ENCODE measurements at places on chromosomes 12 and 14.

- DNase-seq, result no peak
Observed at GRCh38 chr14:32419429-32419828, 90.3 kb downstream of the AKAP6 start.

- no peak for DNase-seq
Observed at GRCh38 chr14:95126906-95127530, 30.3 kb downstream of the DICER1 start.

- DNase-seq, result no peak
Observed at GRCh38 chr14:102754370-102755262, 22.6 kb upstream of the TRAF3 start.

DNA sequence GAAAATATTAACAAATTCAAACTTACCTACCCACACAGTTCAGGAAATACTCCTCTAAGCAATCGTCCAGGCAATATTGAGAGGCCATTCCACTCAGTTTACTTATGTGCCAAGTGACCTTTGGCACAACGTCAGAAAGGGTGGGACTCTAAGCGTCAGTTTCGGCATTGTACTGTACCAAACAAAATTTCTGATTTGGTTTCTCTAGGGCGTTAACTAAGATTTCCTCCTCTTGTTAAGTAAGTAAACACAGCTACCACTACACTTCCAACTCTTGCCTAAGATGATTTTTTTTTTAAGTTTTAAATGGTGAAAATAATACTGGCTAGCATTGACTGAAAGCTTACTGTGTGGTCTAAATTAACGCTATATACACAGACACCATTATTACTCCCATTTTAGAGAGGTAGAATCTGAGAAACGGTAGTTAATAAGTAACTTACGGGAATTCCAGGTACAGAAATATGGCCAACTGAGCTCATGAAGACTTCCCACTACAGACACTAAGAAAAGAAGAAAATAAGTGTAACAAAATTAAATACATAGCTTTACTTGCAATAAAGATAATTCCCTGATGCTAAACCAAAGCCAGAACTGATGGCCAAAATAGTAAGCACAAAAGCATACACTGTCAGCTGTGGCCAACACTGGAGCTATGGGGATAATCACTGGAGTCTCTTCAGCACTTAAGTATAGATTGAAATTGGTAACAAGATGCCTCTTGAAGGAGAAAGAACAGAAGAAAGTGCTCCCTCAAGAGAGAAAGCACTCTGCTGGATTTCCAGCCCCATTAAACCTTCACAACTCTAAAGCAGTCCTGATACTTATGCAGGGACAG lies 76.1 kb downstream of the EPS8 start:
- DNase-seq, result no peak

DNA sequence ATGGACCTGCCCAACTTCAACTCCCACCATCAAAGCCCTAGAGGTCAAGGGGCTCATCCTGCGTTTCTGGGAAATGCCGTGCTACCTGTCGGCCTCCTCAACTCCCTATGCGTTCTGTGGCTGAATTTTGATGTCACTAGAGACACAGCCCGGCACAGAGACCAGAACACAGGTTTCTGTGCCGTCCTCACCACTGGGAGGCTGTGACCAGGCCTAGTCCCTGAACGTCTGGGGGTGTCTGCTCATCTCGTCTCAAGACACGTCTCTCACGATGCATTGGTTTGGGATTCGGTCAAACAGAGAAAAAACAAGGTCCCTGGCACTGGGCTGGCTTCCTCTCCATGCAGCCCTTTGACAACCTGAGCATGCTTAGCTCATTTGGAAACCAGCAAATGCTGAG lies 33.5 kb downstream of the SLC15A4 start:
- DNase-seq, result no peak

DNA sequence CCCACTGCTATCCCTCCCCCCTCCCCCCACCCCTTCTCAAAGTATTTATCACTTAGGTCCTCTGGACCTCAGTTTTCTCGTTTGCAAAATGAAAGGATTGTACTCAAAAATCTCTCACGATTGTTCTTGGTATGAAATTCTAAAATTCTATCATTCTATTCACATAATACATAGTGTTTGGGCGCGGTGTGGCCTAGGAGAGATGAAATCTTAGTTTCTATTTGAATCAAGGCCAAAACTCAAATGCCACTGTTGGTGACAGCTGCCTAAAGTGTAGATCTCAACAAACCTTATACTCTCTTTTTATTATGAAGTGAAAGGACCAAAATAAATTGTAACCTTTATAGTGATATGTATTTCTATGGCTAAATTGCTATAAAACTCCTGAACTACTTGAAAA lies 23.7 kb upstream of the YAF2 start:
- no peak for DNase-seq

GRCh38 chr14:52072266-52072780 lies 3.5 kb upstream of the NID2 start:
- DNase-seq, result no peak

DNA sequence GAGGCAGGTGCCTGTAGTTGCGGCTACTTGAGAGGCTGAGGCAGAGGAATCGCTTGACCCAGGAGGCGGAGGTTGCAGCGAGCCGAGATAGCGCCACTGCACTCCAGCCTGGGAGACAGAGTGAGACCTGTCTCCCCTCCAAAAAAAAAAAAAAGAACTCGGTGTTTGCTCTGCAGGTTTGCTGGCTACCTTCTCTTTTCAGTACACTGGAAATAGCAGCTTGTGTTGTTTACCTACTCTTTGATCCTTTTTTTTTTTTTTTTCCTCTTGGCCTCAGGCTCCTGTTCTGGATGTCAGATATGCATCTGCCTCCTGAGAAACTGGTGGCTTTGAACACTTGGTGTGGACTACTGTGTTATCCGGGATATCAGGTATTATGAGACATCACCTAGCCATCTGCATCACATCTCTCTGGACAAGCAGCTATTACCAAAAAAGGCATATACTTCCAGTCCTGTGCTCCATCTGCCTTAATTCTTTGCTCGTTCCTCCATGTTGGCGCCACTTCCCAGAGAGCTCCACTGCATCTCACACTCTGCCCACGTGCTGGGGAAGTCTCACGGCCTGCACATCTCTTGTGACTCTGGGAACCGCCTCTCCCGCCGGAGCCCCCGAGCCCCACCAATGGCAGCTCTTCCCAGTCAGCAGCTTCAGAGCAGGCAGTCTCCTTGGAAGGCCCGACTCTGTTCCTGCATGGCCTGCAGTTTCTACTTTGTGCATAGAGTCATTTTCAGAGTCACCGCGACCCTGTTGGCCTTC lies 50.9 kb upstream of the TRAF3 start:
- DNase-seq, result no peak

- DNase-seq, result no peak
Observed at GRCh38 chr12:67515679-67516340, 132.7 kb upstream of the DYRK2 start.

GRCh38 chr12:119721306-119721705 lies 53.4 kb downstream of the PRKAB1 start:
- no peak for DNase-seq

DNA sequence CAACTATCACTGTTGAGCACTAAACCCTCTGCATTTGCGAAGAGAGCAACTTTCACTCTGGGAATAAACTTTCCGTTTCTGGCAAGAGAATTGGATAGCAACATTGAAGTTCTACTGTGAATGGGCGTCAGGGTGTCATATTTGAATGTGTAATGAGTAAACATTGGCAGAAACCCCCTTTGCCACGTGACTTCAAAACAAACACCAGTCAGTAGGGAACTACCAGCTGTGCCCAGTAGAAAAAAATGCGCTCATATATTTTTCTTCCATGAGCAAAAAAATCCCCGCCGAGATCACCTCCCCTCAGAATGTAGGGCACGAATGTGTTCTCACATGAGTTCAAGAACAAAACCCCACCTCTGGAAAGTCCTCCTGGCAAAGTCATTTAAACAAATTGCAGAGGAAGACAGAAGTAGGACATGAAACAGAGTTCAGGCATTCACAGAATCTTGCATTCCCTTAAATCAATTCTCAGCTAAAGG lies 80.6 kb downstream of the BTG1 start:
- no peak for DNase-seq

GRCh38 chr12:98370976-98371375 lies 144.4 kb upstream of the TMPO start:
- DNase-seq, result no peak

DNA sequence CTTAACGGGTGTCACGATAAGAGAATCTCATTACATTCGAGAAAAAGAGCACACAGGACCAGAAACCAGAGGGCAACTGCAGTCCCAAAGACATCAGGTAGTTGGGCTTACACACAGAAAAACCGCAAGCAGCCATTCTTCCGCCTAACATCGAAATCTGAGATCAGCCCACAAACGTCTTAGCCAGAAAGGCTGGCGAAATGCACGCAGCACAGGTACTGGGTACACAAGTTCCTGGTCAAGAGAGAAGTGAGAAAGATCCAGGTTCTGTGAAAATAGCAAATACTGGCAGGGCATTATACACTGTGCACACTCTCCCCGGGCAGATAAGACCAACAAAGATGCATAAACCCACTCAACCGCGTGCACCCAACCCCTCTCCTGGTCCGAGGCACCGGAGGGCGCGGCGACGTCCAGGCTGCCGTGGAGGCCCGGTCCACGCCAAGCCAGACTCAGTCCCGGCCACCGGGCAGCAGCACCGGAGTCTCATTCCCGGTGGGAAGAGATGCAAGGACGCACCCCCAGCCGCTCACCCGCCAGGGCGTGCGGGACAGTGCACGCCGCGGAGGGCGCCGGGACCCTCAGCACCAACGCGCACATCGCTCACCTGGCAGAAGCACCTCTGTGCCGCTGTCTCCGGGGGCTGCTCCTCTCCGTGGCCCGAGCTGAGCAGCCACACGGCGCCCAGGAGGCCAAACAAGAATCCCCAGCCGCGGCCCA lies 437 bp downstream of the ERO1A start:
- DNase-seq, result no peak

GRCh38 chr14:54942913-54943312 lies 40.3 kb upstream of the GCH1 start:
- DNase-seq, result no peak

- no peak for DNase-seq
Observed at GRCh38 chr12:86597431-86597830, 341.2 kb upstream of the MGAT4C start.

GRCh38 chr14:88384718-88385117 lies 739 bp upstream of the SPATA7 start:
- DNase-seq, result no peak

GRCh38 chr12:7628381-7628961 lies 37.2 kb downstream of the APOBEC1 start:
- DNase-seq, result no peak

DNA sequence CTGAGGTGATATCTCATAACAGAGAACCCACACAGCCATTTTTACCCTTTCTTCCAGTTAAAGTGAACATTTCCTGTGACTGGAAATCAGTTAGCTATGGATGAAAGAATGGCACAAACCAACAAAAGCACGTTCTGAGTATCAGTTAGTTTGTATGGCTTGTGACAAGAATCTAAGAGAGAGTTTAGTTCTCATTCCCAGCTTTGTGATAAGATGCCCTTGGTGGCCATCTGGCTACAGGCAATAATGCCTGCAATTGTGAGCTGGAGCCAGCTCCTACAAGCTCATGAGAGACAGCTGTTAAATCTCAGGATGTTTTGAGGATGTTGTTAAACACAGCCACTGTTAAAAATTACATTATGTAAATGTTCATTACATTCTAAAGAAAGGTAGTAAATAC lies 122.0 kb upstream of the FRMD6 start:
- DNase-seq, result no peak

DNA sequence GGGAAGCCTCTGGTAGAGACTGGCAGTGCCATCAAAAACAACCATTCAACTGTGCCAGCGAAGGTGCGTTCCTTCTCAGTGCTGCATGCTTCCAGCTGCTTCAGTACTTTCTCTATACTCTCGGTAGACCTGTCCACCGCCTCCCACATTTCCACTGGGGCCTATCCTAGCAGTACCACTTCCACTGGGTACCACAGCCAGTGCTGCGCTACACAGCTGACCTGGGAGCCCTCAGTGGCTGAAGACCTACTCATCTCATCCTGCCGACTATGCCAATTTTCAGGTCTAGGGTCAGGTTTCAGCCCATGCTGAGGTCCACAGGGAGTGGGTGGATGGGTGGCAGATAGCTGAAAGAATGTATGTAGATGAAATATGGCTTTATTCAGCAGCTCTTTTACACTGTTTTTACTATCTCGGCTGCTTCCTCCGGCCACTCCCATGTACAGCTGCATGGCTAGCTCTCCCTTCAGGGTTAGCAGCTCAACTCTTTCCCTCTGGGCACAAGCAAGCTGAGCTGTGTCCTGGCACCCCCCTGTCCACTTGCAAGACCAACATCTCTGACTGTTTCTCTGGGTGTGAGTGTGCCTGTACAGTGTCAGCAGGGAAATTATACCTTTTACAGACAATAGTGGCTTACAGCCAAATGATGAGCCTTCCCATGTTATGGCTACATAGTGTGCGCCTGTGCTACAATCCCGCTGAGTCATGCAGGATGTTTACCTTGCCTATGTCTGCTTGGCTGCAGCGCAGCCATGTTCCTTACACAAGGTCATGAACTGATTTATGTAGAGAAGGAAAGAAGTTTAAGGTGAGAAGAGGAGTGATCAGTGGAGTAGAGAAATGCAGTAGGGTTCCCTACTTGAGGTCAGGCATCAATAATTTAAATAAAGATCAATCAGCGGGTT lies 125.7 kb upstream of the DDHD1 start:
- DNase-seq, result no peak

DNA sequence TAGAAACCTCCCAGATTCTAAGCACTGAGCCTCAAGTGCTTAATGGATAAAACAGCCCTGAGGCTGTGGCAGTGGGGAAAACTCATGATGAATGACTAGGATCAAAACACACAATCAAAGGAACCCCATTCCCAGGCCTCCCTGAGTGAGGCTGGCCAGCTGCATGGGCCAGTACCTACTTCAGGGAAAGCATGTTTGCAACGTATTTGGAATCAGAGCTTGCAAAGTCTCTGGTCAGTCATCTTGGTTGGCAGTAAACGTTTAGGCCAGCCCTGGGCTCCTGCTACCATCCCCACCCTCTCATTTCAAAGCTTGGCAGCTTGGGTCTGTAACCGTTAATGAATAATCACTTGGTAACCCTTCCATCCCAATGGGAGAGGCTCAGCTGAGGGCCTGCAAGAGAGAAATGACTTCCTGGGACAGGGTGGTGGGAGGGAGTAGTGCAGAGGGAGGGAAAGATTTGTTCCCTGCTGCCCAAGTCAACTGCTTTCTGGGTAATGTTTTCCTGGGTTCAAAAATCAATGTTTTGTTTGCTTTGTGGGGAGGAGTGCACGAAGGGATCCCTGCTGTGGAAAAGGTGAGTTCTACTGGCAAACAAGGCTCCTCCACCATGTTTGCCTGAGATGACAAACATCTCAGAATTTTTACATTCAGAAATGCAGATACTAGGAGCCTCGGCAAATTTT lies 2.0 kb upstream of the RNASE8 start:
- no peak for DNase-seq

DNA sequence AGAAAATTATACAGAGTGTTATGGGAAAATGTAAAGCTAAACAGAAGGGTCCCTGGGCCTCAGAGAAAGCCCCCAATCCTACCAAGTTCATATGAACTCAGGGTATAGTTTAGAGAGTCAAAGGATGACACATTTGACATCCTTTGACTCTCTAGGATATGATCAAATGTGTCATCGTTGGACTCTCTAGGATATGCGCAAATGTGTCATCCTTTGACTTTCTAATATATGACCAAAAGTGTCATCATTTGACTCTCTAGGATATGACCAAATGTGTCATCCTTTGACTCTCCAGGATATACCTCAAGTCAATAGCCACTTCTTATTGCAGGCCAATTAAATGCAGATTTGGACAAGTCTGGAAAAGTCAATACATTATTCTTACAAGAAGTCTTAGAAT lies 204.8 kb upstream of the IGF1 start:
- DNase-seq, result no peak

GRCh38 chr14:25843481-25844470 lies 754.1 kb downstream of the NOVA1 start:
- no peak for DNase-seq

- DNase-seq, result no peak
Observed at GRCh38 chr12:62516927-62517326, 50.3 kb downstream of the MON2 start.

GRCh38 chr12:77949943-77950342 lies 119.2 kb downstream of the NAV3 start:
- no peak for DNase-seq
